Head of caudate nucleus (tissue), 42 donors: ENCODE measurements at places on chromosomes 2 and 18.

DNA sequence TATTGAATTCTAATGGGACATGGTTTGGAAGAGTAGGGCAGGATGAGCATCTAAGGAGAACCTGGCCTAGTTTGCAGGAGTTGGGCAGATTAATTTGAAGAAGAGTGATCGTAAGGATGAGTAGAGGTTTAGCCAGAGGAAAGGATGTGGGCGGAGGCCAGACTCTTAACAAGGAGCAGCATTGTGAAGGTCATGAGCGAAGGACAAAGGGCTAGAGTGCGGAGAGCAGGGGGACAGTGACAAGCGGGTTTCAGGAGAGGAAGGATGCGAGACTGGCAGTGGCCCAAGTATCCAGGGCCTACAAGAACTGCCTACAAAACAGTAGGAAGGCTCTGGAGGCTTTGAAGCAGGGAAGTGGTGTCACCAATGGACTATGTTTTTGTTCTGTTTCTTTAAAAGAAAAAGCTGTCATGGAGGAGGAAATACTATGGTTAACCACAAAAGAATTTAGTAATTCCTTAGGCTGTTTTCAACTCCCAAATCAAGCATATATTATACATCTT, 20.1 kb downstream of the SLC66A3 start:
- peak; percentile 26 for DNase-seq

DNA sequence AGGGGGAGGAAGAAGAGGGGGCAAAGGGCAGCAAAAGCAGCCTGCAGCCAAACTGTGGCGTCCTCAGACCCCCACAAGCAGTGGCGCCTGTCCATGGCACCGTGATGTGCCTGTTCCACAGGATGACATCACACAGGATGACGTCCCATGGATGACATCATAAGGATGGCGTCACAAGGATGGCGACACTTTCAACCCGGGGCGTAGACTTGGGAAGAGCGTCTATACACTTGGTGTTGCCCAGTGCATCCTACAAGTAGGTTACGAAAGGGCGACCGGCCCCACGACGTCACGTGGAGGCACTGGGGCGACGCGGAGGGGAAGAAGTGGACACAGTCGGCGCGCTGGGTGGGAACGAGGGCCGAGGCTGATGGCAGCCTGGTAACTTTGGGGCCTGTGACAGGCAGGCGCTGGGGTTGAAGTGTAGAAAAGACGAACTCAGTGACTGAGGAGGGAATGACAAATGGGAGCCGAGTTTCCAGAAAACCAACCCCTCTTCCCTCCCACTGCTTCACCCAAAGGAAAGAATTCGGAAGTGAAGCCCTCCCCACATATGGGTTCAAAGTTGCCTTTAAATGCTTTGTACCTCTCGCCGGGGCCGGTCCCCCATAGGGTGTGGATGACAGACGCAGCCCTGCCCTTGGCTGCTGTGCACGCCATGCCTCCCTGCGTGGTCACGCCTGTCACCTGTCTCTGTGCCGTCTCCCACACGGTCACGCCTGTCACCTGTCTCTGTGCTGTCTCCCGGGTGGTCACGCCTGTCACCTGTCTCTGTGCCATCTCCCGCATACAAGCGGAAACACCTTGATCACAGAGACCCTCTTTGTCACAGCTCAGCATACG, 13.4 kb upstream of the KCNG2 start:
- DNase-seq, result no peak

DNA sequence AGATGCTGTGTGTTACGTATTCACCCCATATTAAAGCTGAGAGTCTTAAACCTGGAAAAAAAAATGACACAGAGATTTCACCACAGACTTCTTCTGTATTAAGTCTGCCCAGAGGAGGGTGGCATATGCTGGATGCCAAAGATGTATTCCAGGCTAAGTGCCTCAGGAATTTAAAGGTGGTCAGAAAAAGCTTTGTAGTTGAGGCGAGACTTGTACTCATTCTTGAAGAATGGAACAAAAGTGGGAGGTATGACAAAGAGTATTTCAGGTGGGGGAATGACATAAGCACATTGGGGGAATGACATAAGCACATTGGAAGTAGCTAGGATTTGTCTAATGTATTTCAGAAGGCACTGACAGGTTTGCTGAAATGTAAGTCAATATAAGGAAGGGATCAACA, 98.6 kb downstream of the BABAM2 start:
- DNase-seq, result no peak

- no peak for DNase-seq
Observed at GRCh38 chr2:218806346-218806978, 24.5 kb downstream of the CYP27A1 start.

DNA sequence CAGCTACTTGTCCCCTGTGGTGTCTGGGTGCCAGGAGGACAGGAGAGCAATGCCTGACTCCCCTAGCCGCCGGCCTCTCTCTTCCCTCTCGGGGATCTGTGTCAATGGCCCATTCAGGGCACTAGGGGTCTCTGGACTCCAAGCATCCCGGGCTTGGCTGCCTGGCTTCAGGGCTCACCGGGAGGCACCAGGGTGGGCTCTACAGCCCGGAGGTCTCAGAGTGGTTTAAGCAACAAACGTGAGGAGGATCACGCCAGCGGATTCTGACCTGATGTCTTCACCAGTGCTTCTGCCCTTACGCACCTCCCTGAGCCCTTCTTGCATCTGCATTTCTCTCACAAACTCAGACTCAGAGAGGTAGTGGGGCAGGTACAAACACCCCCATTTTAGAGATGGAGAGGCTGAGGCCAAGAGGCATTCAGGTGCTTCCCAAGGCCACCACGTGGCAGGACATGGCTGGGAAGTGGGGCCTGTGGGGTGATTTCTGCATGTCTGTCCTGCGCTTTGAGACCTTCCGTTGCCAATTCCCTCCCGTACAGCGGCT, 243.0 kb downstream of the CELF4 start:
- DNase-seq, result peak; percentile 23

- DNase-seq, result no peak
Observed at GRCh38 chr18:74396171-74397169, 60.6 kb downstream of the DIPK1C start.

DNA sequence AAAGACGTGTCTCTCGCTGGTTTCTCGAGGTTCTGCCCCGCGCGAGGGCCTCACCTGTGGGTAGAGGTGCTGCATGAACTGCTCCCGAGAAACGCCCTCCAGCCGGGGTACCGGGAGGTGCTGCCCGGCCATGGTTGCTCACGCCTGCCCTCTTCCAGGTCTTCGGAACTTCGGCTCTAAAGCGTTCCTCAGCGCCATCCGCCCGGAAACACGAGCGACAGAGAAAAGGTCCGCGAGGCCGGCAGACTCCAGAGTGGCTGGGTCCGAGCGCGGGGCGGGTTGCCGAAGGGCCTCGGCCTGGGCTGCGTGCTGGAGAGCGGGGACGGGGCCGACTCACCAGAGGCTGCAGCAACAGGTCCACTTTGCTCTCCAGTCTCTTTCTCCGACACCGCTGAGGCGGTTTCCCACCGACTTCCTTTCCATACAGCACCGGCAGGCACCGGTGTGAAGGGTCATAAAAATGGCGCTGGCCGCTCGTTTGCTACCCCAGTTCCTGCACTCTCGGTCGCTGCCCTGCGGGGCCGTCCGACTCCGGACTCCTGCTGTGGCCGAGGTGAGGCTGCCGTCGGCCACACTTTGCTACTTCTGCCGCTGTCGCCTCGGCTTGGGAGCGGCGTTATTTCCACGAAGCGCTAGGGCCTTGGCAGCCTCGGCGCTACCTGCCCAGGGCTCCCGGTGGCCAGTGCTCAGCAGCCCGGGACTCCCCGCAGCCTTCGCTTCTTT, at the start of the genes MAIP1 and TYW5:
MAIP1 (plus strand) TSS at position 244 of the 723 bp plus-strand sequence; CDS start at position 461, 217 bp downstream.
TYW5 (minus strand) TSS at position 153 of the 723 bp plus-strand sequence; CDS start at position 132, 21 bp downstream.
- DNase-seq, result peak; percentile 89

DNA sequence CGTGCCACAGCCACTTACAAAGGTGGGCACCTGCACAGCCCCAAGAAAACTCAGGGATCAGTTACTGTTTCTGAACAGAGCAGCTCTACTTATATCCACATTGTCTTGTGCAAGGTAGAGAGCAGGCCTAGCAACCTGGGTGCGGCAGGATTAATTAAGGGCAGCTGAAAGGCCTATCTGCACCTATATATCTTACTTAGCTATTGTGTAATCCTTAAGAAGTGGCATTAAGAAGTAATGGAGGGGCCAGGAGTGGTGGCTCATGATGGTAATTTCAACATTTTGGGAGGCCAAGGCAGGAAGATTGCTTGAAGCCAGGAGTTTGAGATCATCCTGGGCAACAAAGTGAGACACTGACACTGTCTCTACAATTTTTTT, 12.8 kb upstream of the ARL5A start:
- DNase-seq, result no peak

DNA sequence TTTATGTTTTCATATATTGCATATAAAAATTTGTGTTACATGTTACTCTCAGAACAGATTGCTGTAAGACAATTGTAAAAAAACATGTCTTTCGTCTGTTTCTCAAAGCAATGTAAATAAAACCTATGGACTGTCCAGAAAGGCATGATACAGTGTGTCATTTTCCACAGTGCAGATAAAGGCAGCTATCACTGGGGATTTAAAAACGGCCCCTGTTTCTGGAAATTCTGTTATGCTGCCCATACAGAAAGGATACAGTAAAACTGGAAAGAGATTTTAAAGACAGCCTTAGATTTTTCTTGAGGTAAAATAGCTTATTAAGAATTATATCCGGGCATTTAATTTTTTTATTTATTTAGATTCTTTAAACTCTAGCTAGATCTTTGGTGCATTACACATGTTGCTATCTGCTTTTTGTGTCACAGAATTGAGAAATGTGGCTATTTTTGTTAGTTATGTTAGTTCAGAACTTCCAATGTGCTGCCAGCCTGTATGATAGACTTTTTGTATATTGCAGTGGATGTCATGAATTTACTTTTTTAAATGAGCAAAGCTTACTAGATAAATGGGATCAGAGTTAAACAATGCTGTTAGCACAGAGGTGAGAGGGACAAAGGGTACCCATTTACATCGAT, 859 bp upstream of the INO80D start:
- DNase-seq, result no peak

- no peak for DNase-seq
Observed at GRCh38 chr18:79326413-79327198, 69.1 kb upstream of the NFATC1 start.

- DNase-seq, result no peak
Observed at GRCh38 chr2:165562233-165562632, 92.7 kb downstream of the CSRNP3 start.

DNA sequence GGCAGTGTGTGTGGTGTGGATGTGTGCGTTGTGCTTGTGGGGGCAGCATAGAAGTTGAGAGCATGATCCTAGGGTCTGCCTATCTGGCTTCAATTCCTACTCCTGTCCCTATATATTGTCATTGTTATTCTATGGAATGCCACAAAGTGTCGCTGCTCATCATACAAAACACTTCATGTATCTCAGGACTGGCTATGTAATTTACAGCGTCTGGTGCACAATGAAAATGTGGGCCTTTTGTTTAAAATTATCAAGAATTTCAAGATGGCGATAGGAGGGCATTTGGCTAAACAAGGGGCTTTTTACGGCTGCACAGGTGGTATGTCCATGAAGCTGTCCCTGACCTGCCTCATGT, 3.4 kb downstream of the SERPINB2 start:
- no peak for DNase-seq

DNA sequence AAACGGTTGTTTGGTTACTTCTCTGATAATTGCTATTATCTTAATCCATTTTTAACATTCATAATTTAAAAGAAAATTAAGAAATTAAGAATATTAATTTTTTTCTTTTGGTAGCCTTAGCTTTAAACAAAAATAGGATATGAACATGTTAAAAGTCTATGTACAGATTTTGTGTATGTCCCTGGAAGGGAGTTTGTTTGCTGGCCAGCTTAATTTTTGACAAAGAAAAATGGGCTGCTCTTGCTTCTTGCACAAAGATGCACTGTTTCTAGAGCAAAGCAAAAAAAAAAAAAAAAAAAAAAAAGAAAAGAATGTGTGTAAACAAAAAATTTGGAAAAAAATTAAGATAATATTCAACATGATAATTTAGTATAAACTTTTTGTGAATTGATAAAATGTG, 1.3 kb downstream of the RFTN2 start:
- DNase-seq, result peak; percentile 45

DNA sequence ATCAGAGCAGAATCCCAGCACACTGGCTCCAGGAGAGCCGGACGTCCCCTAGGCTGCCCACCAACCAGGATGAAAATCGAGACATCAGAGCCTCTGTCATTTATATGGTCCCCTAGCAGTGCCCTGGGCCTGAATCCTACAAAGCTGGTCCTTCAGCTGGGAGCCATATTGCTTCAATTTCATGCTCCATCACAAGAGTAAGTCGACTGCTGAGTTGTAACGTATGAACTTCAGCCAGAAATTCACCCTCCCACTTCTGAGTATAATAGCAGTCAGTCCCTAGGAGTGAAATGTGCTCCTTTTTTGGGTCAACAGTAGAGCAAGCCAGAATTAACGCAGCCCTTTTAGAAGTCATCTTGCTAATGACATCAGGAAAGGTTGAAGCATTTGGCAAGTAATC, 126.4 kb downstream of the CCBE1 start:
- DNase-seq, result no peak

- DNase-seq, result no peak
Observed at GRCh38 chr2:237669628-237670392, 42.4 kb downstream of the LRRFIP1 start.

DNA sequence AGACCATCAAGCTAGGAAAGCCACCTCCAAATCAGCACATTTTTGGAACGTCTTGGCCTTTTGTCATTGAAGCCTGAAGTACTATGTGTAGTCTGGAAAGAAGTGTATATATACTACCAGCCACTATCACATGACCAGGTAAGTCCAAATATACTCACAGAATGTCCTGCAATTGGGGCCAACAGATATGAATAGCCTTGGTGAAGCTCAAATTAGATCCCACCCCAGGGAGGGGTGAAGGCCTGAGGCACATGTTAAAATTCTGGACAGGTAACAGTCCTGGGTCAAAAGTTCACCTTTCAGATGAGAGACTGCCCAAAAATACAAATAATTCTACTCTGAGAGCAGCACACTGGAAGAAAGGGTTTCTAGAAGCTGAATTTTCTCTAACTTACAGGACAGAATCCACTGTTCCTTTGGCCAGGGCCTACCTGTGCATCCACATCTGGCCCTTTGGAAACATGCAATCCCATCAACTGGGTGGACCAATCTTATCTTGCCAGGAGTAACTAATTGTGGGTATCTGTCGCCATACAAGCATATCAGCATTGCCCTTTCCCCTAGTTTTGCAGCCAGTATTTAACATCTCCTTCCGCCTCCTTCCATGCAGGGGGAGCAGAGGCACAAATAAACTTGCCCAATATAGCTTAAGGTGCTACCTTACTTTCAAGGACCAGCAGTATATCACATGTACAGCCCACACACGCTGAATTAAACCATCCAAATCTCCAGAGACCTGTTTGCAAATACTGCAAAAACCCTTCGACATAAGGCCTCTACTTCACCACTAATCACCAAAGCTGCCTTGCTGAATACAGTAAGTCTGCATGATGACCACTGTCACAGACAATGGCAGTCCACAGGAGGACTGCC, 67.8 kb downstream of the EIF5B start:
- DNase-seq, result no peak
